Inflammatory macrophage (primary cell): ENCODE measurements at places on chromosomes 7 and 10.
A peak's percentile ranks its signal among the peaks of the same experiment; 100 is the strongest.

DNA sequence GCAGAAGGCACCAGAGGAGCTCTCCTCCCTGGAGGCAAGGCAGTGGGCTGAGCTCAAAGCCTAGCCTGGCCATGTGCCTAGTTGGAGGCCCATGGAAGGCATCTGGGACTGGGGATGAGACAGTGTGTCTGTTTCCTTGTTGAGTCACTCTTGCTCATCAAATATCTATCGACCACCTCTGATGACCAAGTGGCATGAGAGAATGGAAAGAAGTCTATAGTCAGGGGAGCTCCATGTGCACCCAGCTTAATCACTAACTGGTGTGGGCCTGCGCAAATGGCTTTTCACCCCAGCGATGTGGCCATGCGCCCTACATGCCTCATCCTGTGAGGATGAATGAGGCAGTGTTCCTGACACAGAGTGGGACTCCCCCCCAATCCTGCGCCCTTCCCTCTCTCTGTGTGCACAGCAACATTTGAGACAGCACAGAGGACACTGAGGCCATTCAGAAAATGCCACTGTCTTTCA, 229.9 kb downstream of the RPS24 start:
- DNase-seq: no peak

DNA sequence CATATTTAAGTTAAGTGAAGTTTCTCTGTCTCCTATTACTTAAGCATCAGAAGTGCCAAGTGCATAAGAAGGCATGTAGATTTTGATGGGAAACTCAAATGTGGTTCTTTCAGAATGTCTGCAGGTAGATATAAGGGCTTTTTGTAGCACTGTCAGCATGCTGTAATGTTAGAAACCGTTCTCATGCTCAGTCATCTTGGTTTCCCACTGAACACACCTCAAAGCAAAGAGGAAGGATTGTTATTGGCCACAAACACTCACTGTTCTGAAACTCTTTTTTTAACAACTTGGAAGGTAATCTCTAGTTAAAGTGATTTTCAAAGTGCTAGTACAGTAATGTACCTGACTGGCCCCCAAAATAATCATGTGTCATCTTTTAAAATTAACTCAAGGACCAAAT, 126.0 kb downstream of the AASS start:
- DNase-seq: no peak

DNA sequence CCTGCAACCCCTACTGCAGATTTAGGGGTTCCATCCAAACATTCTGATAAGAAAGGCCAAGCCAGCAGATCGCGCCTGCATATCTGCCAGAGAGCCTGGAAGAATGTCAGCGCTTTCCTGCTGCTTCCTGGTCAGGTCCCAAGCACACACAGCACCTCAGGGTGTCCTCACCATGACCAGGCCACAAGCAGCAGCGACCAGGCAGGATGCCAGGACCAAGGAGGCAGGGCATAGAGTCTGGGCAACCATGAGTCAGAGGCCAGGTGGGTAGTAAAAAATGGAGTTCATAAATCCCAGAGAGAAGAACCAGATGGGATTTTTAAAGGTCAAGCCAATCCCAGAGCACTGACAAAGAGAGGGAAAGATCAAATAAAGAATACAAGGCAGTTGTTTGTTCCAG, 5.5 kb upstream of the FAM131B start:
- no peak for DNase-seq

GRCh38 chr7:16914771-16915170, 33.0 kb upstream of the AGR3 start:
- no peak for DNase-seq

DNA sequence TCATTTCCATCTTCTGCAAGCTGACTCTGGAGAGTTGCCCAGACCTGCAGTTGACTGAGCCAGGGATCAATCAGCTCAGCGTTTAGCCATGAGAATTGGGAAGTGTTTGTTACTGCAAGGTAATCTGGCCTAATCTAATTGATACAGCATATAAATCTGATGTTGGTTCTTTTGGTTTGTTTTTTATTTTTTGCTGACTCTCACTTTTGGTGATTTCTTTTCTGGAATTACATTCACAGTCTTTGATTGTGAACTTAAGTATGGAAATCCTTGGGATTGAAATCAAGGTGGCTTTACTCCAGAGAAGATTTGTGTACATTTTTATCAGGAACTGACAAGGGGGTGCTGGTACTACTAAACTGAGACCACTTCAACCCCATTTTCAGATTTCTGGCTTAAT, 1.7 kb upstream of the GIMAP6 start:
- DNase-seq: no peak

DNA sequence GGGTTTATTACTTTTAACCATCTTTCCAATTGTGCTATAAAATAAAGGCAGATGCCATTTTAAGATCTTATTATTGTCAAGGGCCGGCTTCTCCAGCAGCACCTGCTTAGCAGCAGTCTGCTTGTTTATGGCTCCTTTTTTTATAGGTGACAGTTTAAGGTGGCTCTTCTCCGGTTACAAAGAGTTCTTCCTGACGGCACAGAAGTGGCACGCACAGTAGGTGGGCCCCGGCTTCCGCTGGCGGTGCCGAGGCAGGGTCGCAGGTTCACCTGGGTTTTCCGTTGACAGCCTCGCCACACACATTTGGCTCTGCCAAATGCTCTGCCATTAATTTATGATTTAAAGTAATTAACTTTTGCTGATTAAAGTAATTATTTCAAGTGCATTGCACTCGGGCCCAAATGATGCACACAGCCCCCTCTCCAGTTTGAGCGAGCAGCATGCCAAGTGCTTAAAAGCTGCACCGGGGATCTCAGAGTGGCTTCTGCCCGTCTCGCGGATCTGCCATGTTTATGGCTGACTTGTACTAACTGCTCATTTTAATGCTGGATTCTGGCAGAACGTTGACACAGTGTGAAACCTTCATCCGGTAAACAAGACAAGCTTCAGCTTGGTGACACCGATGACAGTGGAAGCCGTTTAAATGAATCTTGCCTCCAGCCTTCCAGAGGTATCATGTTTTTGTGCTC, 355.1 kb upstream of the MKI67 start:
- DNase-seq: no peak

DNA sequence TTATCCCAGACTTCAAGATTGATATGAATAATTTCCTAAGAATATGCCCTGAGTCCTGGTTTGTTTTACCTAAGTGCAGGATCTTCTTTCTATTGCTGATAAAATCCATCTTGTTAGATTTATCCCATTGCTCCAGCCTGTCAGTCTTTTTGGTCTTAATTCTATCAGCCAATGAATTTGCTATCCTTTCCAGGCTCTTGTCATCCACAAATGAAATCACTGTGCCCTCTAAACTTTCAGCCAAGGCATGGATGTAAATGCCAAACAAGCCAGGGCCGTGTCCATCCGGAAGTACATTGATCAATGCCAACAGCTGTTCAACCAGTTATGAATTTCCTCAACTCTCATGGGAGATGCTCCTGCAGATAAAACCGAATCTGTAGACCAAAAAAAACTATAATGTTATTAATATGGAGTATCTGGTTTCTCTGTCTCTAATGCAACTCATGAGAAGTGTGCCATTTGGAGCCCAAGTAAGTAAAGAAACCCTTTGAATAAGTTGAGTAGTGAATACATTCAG, 40.0 kb downstream of the NPY start:
- no peak for DNase-seq

DNA sequence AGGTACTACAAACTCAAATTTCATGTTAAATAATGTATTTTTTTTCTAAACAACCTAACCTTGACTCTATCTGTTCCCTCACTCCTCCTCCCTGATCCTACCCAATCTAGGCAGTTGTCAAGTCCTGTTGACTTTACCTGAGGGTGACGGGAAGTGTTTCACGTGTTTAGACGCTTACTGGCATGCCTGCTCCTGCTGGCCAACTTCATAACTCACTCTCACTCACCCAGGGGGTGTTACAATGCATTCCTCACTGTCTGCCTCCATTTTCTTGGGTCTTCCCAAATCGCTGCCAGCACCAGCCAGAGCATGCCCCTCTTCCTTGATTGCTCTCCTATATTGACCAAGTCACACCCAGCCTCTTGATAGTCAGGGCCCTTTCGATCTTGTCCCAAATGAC, 28.3 kb downstream of the CRCP start:
- DNase-seq: no peak

DNA sequence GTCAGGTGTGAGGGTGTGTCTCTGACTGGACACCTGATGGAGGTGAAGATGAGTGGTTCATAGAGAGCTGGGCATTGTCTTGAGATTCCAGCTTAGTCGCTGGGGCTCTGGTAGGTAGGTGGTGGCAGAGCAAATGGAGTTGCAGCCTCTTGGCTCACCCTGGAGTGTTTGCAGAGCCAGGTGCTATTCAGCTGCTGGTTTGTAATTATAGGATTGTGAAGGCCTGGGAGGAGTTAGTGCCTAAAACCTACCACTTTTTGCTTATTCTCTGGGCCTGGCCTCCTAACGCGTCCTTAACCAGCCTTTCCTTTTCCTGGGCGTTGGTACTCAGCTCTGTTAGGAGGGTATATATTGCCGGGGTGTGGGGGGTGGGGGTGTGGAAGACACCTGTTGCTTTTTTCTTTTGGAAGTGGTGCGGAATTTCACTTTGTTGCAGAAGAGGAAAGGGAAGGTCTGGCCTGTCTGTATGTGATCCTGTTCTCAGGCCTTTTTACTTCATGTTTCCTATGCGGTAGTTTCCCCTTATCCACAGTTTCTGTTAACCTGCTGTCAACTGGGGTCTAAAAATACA, 3.2 kb downstream of the PPRC1 start:
- DNase-seq: no peak

DNA sequence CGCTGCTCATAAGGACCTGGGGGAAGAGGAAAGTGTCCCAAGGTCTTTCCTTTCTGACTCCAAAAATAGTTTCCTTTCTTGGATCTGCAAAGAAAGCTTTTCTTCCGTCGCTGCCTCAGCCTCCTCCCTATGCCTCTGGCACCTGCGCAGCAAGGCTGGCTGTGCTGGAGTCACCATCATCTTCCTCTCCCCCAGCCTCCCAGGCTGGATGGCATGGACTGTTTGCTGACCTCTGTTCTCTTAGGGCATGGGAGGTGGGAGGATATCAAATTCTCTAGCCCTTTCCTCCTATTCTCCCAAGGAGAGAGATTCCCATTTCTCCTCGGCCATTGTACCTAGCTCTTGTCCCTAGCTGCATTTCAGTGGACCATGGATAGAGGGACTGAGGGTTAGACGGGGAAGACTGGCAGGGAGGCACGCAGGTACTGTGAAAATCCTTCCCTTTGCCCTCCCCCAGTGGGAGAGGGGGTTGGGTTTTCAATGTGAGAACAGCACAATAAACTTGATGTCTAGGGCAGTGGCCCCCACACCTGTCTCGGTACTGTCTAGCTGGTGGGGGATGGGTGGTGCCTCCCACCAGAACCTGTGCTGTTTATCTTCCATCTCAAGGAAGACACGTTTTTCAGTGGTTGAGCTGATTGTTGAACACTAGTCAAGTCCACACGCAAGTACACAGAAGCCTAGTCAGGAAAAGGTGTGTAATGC, 2.6 kb downstream of the PPP1R35 start:
- DNase-seq: no peak

- no peak for DNase-seq
Observed at GRCh38 chr7:14191686-14192098, 202.2 kb upstream of the ETV1 start.

- peak; percentile 51 for DNase-seq
Observed at GRCh38 chr7:27173511-27173955, 587 bp downstream of the HOXA10 start.

DNA sequence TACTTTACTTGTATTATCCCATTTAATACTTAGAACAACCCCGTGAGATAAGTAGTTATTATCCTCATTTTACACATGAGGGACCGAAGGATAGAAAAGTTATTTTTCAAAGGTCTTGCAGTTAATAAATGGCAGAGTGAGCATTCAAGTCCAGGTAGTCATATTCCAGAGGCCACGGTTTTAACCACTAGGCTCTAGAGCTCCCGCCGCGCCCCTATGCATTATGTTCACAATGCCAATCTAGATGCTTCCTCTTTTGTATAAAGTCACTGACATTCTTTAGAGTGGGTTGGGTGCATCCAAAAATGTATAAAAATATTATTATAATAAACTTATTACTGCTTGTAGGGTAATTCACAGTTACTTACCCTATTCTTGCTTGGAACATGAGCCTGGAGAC, 11.4 kb upstream of the CFAP69 start:
- DNase-seq: no peak

GRCh38 chr7:97373736-97374135, 256.2 kb downstream of the SDHAF3 start:
- DNase-seq: no peak

- DNase-seq: no peak
Observed at GRCh38 chr10:133393401-133394063, 425 bp upstream of the MTG1 start.

GRCh38 chr10:121155742-121156474, 304.7 kb downstream of the WDR11 start:
- no peak for DNase-seq

- no peak for DNase-seq
Observed at GRCh38 chr7:122887198-122887597, 938 bp upstream of the CADPS2 start.

GRCh38 chr7:75916259-75916658, 1.3 kb downstream of the POR start:
- peak; percentile 13 for DNase-seq

DNA sequence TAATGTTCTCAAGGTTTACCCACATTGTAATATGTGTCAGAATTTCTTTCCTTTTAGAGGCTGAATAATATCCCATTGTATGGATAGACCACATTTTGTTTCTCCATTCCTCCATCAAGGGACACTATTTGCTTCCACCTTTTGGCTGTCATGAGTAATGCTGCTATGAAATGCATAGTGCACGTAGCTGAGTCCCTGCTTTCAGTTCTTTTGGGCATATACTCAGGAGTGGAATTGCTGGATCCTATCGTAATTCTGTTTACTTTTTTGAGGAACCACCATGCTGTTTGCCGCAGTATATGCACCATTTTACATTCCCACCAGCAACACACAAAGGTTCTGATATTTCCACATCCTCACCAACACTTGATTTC, 60.0 kb downstream of the PRF1 start:
- no peak for DNase-seq

DNA sequence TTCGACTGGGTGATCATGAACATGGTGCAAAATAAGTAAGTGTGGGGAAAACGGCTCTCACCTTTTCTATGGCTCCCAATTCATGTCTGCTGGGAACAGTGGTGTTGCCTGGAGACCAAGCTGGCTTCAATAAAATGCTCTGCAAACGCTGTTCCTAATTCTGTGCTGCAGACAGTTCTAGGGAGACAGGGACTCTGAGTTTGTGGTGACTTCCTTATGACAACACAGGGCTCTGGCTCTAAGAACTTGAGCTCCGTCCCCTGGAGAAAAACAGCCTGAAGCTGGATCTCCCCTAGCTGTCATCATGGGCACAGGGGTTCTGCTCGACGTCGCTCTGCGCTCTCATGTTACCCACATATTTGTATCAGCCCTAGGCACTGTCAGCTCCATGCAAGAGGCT, 61.0 kb upstream of the INSYN2A start:
- no peak for DNase-seq

GRCh38 chr7:84837405-84837804, 349.5 kb downstream of the SEMA3D start:
- DNase-seq: no peak

- DNase-seq: no peak
Observed at GRCh38 chr7:149763563-149764240, 9.7 kb downstream of the ZNF467 start.
